Esophagus squamous epithelium (tissue), 5 donors: ENCODE measurements at places on chromosomes 2 and 18.

DNA sequence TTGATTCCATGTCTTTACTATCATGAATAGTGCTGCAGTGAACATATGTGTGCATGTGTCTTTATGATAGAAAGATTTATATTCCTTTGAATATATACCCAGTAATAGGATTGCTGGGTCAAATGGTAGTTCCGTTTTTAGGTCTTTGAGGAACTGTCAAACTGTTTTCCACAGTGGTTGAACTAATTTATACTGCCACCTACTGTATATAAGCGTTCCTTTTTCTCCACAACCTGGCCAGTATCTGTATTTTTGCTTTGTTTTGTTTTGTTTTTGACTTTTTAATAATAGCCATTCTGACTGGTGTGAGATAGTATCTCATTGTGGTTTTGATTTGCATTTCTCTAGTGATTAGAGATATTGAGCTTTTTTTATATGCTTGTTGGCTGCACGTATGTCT is 641.6 kb downstream of the SUCLG1 start:
- no peak overlapping the region for H3K4me3 ChIP-seq
- no peak overlapping the region for H3K27ac ChIP-seq
- H3K4me1 ChIP-seq: no peaks in the 10 kb centered on the region
- no peak for DNase-seq

DNA sequence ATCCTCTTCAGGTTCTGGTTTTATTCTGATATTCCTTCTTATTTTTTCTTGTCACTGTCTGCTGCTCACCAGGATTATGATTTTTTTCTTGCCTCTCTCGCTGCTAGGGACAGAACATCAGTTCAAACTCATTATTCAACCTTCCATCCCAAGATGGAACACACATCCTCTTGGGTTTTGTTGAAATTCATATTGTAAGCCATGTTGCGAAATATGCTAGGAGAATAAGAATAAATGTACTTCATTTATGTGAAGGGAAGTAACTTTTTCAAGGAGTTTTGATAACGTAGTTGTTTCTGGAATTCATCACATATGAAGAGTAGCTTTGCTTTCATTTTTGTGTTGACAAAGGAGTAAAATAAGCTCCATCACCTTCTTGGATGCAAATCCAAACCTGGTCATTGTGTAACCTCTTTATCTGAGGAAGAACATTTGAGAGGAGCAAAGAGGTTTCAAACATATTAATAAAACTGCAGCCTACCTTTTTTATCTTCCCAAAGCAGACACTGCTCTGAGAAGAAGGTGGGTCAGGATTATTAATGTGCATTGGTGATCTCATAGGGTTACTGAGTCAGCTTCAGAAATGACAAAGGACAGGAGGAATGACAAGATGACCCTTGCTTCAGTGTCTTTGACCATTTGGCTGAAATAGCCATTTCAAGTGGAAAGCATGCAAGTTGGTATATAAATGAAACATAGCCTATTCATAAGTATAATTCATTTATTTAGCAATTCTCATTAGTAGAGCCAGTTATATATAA is 280.0 kb downstream of the GULP1 start:
- no peak overlapping the region for H3K27ac ChIP-seq
- H3K27me3 ChIP-seq: no peaks in the 10 kb centered on the region
- no peak for DNase-seq
- H3K4me3 ChIP-seq: no peak overlapping the region
- no peaks in the 10 kb centered on the region for H3K36me3 ChIP-seq

DNA sequence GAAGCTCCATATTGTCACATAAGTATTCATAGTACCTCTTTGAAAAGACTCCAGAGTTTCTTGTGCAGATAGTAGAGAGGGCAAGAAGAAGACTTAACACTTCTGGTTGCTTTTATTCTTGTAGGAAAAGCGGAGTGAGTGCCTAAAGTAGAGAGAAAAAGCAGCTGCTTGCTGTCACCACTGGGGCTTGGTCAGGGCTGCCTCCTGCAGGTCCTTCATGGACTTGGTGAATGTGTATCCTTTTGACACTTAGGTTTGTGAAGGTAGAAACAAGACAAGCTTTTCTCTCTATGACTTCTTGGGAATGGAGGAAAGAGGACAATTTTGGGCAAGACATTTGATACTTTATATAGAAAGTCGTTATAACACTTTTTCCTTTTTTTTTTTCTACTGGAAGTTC is 312.8 kb upstream of the FANCL start:
- H3K4me1 ChIP-seq: no peaks in the 10 kb centered on the region
- H3K36me3 ChIP-seq: no peaks in the 10 kb centered on the region
- H3K4me3 ChIP-seq: no peak overlapping the region
- no peaks in the 10 kb centered on the region for H3K27me3 ChIP-seq
- no peak overlapping the region for H3K27ac ChIP-seq
- no peak for DNase-seq

DNA sequence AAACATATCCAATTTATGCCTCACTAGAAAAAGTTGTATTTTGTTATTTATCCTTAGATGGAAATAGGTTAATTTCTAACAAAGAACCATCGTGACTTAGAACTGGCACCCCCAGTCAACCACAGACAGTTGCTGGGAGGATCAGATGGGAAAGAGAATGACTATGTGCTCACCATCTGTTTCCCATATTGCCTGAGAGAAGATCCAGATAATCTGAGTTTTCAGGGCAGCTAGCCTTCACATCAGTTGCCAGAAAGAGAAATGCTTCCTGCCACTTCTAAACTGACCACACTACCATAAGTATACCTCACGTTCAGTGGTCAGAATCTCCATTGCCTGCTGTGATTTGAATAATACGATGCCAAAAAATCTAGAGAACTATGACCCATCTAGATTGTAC is 28.4 kb upstream of the NEB start:
- no peak overlapping the region for H3K27ac ChIP-seq
- no peaks in the 10 kb centered on the region for H3K27me3 ChIP-seq
- H3K4me3 ChIP-seq: no peak overlapping the region
- no peaks in the 10 kb centered on the region for H3K4me1 ChIP-seq

- no peaks in the 10 kb centered on the region for H3K27me3 ChIP-seq
- H3K27ac ChIP-seq: no peak overlapping the region
- no peak overlapping the region for H3K4me3 ChIP-seq
Observed at GRCh38 chr2:217090024-217090473, 230.2 kb upstream of the TNP1 start.

GRCh38 chr2:31788273-31788672 is 207.5 kb upstream of the SRD5A2 start:
- H3K4me3 ChIP-seq: no peak overlapping the region
- H3K36me3 ChIP-seq: no peaks in the 10 kb centered on the region
- no peak for DNase-seq
- no peaks in the 10 kb centered on the region for H3K27me3 ChIP-seq

- no peak for DNase-seq
- H3K36me3 ChIP-seq: no peaks in the 10 kb centered on the region
- no peaks in the 10 kb centered on the region for H3K27me3 ChIP-seq
- H3K4me1 ChIP-seq: no peaks in the 10 kb centered on the region
- H3K27ac ChIP-seq: no peak overlapping the region
Observed at GRCh38 chr2:144268036-144268678, 251.8 kb downstream of the ZEB2 start.

DNA sequence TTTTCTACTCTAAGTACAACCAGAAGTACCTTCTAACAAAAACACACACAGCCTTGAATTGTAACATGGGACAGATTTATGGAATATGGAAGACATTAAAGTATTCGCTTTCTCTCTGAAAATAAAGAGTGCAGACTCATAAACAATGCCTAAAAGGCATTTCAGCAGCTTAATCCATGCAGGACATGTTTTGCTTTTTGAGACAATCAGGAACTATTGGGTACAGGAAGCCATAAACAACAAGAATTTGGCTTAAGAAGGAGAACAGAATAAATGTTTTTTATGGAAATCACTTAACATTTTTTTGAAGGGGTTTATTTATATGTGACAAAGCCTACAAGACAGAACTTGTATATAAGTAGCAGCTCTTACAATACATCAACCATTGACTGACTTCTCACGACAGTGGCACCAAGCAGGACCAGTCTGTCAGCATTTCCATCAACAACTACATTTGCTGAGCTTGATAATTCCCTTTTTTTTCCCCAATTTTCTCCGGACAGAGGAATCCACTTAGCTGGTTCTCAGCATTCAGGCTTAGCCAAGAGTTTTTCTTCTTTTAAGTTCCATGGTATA is 140.1 kb downstream of the EXOC6B start:
- H3K27me3 ChIP-seq: no peaks in the 10 kb centered on the region
- no peak overlapping the region for H3K27ac ChIP-seq
- no peak for DNase-seq
- H3K36me3 ChIP-seq: no peaks in the 10 kb centered on the region

- H3K27me3 ChIP-seq: no peaks in the 10 kb centered on the region
- DNase-seq: no peak
- H3K36me3 ChIP-seq: no peaks in the 10 kb centered on the region
- no peaks in the 10 kb centered on the region for H3K4me1 ChIP-seq
- no peak overlapping the region for H3K27ac ChIP-seq
- H3K4me3 ChIP-seq: no peak overlapping the region
Observed at GRCh38 chr18:32259553-32259952, 69.7 kb downstream of the MEP1B start.
